ENCODE measurements at places on chromosomes 3 and 15.

DNA sequence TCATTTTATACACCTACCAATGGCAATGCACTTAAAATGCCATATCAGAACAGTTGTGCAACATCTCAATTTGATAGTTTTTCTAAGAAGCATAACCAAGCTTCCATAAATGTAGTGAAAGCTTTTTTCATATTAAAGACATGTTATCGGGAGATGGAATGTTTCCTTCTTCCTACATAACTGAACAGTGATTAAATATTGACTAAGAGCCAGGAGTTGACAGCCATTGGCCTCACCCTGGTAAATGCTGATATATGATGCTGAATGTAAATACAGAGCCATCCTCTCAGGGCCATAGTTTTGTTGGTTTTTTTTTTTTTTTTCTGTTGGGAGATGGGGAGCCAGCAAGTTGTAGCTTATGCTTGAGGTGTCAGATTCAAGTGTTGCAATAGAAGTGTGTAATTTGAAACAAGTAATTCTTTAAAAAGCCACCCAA lies 203.3 kb upstream of the IL12A start:
- no peak for DNase-seq

DNA sequence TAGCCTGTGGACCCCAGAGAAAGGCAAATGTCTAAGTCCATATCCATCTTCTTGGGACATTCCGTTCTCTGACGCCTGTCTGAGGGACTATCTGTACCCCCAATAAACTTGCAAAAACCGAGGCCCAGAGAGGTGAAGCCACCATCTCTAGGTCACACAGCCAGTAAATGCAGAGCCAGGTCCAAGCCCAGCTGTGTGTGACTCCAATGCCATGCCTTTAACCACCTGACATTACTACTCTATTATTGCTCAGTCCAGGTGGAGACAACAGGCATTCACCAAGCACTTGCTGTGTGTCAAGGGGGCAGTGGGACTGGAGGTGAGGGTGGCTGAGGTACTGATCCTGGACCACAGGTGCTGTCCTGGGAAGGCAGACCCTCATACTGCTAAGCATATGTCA lies 25.4 kb downstream of the CYP8B1 start:
- DNase-seq: no peak

- no peak for DNase-seq
Observed at GRCh38 chr3:172151651-172152649, 112.6 kb downstream of the FNDC3B start.

- peak; percentile 48 for DNase-seq
Observed at GRCh38 chr3:179260949-179261765, 10.2 kb upstream of the KCNMB3 start.

- DNase-seq: peak; percentile 41
Observed at GRCh38 chr15:32029409-32029861, 880 bp upstream of the CHRNA7 start.

DNA sequence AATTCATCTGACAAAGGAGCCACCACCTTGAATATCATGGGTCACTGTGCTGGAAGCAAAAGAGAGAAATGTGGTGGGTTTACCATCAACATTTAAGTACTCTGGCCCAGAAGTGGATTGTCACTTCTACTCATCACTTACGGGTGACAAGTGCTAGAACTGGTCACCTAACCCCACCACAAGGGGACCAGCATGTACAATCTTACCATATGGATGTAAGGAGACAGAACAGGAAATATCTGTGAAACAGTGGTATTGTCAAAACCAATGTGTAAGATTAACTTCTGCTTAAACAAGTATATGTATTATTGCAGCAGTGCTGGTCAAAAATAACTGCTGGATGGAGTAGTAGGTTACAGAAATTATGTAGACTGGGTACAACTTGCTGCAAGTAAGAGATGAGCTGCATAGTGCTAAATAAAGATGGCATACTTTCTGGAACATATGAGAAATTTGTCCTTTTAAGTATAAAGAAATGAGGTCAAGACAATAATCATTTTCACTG lies 171.8 kb downstream of the POTEB3 start:
- DNase-seq: no peak

DNA sequence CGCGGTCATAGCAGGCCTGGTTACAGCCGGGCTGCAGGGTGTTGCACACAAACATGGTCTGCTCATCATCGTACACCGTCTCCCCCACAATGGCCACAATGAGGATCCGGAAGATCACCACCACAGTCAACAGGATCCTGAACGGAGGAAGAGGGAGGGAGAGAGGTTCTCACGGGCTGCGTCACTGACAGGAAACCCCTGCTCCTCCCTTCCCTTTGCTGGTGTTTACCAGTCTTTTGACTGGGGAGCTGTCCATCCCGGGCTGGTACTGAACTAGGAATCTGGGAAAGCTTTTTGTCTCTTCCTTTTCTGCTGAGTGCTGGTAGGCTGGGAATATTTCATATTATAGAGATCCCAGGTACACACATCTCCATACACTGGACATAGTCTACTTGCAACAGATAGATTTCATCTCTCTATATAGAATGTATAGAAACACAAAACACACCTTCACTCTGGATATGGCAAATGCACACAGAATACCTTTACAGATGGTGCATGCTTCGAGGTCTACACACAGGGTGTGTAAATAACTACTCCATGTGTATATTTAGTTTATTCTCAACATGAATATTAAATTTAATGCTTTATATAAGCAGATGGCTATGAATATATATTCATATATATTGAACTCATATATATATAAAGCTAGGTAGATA lies 1.4 kb downstream of the GJD2 start:
- no peak for DNase-seq

DNA sequence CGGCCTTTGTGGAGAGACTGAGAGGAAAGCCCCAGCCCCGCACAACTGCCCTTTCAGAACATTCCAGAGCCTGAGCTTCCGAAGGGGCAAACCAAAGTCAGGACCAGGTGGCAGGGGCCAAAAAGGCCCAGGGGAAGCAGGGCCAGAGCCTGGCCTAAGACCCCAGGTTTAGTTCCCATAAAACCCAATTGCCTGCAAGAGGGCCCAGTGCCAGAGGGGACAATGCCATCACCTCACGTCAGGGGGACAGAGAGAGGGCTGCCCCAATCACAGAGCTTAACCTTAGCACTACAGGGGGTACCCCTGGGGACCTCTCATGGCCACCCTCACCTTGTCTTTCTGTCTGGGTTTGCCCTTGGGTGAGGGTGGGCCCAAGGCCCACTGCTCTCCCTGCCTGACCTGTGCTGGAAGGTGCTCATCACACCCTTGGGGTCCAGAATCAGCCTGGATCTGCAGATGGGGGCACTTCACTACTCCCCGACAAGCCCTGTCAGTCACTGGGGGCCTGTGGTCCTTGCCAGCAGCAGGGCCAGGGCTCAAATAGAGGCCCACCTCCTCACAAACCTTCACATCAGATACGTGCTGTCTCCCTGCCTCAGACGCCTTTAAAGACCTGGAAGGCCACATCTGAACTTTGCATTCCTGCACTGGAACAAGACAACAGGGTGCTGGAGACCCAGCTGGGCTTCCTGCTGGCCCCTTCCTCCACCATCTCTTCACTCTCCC lies 3.8 kb downstream of the CALML4 start:
- no peak for DNase-seq

DNA sequence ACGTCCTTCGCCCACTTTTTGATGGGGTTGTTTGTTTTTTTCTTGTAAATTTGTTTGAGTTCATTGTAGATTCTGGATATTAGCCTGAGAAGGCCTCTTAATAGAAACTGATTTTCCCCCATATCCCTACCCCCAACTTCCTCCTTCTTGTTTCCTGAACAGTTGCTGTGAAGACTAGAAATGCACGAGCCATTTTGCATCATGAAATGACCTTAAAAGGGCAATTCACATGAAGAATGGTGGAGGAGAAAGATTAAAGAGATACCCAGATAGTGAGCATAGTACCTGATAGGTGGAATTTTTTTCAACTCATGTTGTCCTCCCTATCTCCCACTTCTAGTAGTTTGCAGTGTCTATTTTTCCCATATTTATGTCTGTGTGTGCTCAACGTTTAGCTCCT lies 55.2 kb upstream of the KCNH8 start:
- DNase-seq: no peak

- no peak for DNase-seq
Observed at GRCh38 chr3:100041328-100041749, 73.0 kb downstream of the FILIP1L start.

- no peak for DNase-seq
Observed at GRCh38 chr15:64146885-64147681, 4.4 kb upstream of the SNX22 start.

DNA sequence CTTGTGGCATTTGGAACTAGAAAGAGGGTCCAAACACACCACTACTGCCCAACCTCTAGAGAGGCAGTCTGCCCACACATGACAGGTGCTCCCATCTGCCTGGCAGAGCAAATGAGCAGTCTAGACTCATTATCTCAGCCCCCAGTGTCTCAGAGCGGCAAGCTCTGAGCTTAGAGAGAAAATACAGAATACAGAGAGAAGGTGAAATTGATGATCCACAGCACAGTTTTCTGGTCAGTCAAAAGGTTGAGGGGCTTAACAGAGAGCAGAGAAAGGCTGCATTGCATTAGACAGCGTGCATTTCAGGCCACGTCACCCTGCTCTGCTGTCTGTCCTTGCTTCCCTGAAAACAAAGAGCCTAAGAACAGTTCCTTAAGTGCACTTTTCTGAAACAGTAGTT lies 135.1 kb downstream of the KCNMB2 start:
- DNase-seq: no peak

DNA sequence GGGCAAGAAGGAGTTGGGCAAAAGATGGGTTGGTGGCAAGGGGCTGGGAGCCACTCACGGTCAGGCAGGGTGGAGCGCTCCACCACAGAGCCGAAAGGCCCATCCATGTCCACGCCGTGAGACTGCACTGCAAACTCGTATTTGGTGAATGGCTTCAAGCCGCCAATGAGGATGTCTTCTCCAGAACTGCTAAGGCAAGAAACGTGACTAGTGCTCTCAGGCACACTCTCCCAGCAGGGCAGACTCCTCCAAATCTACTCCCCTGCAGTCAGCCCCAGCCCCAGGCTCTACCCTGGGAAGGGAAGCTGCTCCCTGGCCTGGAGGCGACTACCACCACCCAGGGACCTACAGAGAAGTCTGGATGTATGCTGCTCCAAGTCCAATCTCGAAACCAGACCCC lies 11.4 kb upstream of the IGDCC3 start:
- no peak for DNase-seq

GRCh38 chr15:91887921-91888373 lies 34.4 kb downstream of the SLCO3A1 start:
- DNase-seq: no peak

DNA sequence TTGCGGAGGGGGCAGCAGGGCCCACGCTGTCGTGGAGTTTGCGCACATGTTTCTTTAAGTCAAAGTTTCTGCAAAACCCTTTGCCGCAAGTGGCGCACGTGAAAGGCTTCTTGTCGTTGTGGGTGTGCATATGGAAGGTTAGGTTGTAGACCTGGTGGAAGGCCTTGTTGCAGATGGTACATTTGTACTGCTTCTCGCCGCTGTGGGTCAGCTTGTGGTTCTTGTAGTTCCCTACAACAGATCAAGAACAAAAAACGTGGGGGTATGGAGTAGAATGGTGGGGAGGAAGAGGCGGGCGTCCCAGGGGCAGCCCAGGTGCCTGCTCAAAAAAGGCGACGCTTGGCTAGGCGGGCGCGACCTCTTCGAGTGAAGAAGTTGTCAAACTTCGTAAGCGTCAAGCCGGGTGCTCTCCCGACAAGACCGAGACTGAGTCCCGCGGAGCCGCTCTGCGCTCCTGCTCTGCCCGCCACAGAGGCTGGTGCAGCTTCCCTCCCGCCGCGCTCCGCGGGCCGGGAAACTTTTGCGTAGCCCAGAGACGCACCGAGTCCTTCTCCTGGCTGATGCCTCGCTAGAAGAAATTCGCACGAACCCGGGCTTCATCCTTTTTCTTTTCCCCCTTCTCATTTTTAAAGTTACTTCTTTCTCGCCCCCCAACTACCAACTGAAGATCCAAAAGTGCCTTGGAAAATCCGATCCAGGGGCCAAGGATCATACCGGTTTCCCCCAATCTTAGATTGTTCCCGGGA lies 3.1 kb downstream of the FEZF2 start:
- no peak for DNase-seq

- DNase-seq: no peak
Observed at GRCh38 chr3:101722394-101723173, 1.8 kb upstream of the CEP97 start.

DNA sequence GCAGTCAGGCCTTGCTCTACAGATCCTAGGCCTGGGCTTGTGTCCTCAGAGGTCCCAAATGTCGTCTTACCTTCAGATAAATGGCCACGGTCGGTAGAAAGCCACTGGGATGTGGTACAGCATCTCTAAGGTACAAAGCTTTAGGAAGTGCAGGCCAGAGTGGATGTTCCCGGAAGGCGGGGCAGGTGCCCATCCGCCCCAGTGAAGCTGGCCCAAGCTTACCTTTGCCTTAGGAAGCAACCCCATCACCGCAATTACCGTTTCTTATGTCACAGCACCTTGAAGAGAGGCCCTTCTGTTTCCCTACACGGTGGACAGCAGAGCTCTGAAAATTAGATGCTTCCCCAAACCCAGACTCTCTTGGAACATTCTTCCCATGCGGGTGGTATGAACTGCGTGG lies 240.1 kb upstream of the LYSMD4 start:
- no peak for DNase-seq

DNA sequence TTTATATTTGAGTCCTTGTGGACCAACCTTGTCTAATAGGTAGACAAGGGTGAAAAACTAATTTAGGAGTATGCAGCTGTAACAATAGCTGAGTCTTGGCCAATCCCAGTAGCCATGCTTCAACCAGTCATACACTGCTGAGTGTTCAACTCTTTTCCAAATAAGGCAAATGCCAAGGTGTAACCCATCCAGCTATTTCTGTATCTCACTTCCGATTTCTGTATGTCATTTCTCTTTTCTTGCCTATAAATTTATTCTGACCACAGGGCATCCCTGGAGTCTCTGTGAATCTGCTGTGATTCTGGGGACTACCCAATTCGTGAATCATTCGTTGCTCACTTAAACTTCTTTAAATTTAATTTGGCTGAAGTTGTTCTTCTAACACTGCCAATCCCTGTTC lies 93.2 kb downstream of the MAGI1 start:
- no peak for DNase-seq

DNA sequence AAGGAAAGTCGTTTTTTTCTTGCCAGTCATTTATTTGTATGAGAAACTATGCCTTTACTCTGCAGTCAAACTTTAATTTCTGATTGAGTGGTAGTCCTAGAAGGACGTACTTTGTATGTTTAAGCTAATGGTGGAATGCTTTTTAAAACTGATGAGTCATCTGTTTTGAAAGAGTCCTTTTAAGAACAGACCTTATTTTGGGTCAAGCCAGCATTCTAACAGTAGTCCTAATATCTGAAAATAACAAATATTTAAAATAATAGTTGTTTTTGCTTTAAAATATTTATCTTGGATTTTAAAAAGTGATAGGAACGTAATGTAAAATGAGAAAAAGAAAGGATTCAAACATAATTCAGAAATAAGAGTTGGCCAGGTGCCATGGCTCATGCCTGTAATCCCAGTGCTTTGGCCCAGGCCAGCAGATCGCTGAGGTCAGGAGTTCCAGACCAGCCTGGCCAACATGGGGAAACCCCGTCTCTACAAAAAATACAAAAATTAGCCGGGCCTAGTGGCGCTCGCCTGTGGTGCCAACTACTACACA lies 1.3 kb upstream of the LRRC58 start:
- DNase-seq: no peak

DNA sequence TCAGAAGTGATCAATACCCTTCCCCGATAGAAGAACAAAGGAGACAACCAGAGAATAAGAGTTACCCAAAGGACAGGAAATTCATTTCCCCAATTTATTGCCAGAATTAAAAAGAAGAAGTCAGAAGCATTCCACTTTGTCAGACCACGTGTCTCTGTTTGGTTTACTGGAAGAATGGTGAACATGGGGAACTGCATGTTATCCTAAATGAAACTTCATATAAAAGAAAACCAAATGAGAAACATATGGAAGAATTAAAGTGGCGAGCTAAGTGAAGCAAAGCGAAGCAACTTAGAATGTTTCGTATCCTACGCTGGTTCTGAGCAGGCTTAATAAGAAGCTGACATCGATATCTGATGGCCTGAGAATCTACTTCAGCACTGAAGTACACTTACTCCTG lies 190.7 kb downstream of the MAGI1 start:
- DNase-seq: no peak
